ENCODE measurements at places on chromosomes 3 and 15. TPM values are rescaled to one million over a fixed set of nuclear protein-coding genes. Genes with fewer than 3 reads are reported as not detected.

The TMEM108 gene
- 1.5 TPM for total RNA-seq

The SNX33 gene
- 34.2 TPM for total RNA-seq

The RARRES1 gene
- total RNA-seq: 48.5 TPM

The SCAANT1 gene
- not detected for total RNA-seq

The ACTR8 gene
- 29.6 TPM for total RNA-seq

The CEP63 gene
- 37.6 TPM for total RNA-seq

The DNASE1L3 gene
- total RNA-seq: 6.1 TPM

The GAP43 gene
- not detected for total RNA-seq

The UROC1 gene
- not detected for total RNA-seq

The EXD1 gene
- total RNA-seq: not detected

The SNURF gene
- total RNA-seq: 19.1 TPM

The FBLN2 gene
- total RNA-seq: 42.7 TPM

The APOD gene
- 60.0 TPM for total RNA-seq

The KCNH8 gene
- 0.26 TPM for total RNA-seq

The MAP2K1 gene
- 23.1 TPM for total RNA-seq

The RBP2 gene
- total RNA-seq: not detected

The TRH gene
- not detected for total RNA-seq

The CCRL2 gene
- 6.3 TPM for total RNA-seq

The EOMES gene
- 0.16 TPM for total RNA-seq

The ARPIN gene
- total RNA-seq: 30.0 TPM

The MORC1 gene
- total RNA-seq: not detected

The ABI3BP gene
- total RNA-seq: 43.0 TPM

The LRTM1 gene
- not detected for total RNA-seq

The CD200 gene
- 14.3 TPM for total RNA-seq

The ROPN1 gene
- not detected for total RNA-seq

The ROBO1 gene
- 38.8 TPM for total RNA-seq

The ITIH1 gene
- total RNA-seq: not detected

The WNT5A gene
- total RNA-seq: 152 TPM

The CCDC54 gene
- total RNA-seq: not detected

The ITPKA gene
- total RNA-seq: 0.29 TPM
